ENCODE measurements at places on chromosomes 12 and 14.
A peak's percentile ranks its signal among the peaks of the same experiment; 100 is the strongest.

DNA sequence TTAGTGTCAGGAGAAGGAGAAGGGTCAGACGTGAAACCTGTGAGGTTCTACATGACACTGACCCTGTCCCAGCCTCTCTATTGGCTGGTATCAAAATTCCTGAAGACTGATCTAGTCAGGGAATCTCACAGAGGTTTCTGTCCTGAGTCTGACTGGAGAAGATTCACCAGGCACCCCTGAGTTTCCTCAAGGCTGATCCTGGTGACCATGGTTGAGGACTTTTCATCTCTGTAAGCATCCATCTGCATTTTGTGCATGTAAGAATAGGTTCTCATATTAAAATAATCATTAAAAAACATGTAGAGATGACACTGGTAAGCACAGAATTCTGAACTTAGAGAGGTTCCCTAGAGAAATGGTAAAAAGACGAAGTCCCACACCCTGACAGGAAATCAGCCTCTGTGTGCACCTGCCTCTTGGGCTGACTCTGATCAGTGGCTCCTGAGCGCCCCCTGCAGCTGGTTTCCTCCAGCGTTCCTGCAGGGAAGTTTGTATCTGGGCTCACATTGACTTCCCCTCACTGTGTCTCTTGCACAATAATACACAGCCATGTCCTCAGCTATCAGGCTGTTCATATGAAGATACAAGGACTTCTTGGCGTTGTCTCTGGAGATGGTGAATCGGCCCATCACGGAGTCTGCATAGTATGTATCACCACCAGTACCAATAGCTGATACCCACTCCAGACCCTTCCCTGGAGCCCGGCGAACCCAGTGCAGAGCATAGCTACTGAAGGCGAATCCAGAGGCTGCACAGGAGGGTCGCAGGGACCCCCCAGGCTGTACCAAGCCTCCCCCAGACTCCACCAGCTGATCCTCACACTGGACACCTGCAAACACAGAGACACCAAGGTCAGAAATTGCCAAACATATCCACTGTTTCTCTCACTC lies 991.9 kb downstream of the TMEM121 start:
- no peak overlapping the region for H3K4me3 ChIP-seq
- peaks cover 7% of the 10 kb centered on the region for H3K4me1 ChIP-seq
- peak; percentile 75 for DNase-seq
- H3K27me3 ChIP-seq: no peaks in the 10 kb centered on the region
- no peak overlapping the region for H3K27ac ChIP-seq

DNA sequence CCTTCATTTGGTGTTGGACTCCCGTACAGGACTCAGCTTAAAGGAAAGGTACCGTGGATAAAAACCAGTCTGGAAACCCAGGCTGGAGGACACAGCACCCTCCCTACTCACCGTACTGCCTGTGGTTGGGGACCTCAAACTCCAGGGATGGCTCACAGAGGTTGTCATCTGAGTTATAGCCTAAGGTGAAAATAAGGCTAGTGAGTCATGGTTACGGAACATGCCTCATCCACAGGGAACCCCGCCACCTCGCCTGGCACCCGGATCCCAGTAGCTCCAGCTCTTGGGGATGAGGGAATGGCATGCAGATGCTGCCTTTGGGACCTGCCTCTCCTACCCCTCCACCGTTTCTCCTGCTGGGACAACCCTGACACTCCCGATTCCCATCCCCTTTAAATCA lies 36.8 kb upstream of the GPR68 start:
- no peaks in the 10 kb centered on the region for H3K27me3 ChIP-seq
- no peaks in the 10 kb centered on the region for H3K4me1 ChIP-seq
- H3K27ac ChIP-seq: no peak overlapping the region
- peaks cover 100% of the 10 kb centered on the region for H3K36me3 ChIP-seq
- no peak overlapping the region for H3K4me3 ChIP-seq

GRCh38 chr12:1147821-1148220 lies 156.8 kb downstream of the ERC1 start:
- H3K4me3 ChIP-seq: no peak overlapping the region
- no peak overlapping the region for H3K27ac ChIP-seq
- DNase-seq: no peak
- H3K4me1 ChIP-seq: no peaks in the 10 kb centered on the region

- DNase-seq: no peak
- no peaks in the 10 kb centered on the region for H3K36me3 ChIP-seq
- peaks cover under 1% of the 10 kb centered on the region for H3K4me1 ChIP-seq
- no peaks in the 10 kb centered on the region for H3K27me3 ChIP-seq
- H3K4me3 ChIP-seq: no peak overlapping the region
- H3K27ac ChIP-seq: no peak overlapping the region
These were observed 19.9 kb downstream of the COL2A1 start for GRCh38 chr12:47984331-47984801.

DNA sequence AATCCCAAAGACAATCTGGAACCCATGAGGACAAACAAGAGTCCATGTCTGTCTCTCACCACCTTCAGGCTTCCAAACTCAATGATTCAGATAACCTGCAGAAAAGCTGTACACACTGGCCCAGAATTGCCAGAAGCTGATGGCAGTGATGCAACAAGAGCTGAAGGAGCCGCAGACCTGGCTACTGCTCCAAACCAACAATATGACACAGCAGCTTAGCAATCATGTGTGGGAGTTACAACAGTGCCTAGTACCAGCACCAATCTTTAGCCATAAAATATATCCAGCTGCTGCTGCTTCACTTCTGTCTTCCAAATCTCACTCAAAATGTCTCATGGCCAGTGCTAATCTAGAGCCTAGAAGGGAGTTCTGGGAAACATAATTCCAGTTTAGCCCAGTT lies 22.0 kb downstream of the RPS6KA5 start:
- H3K4me3 ChIP-seq: no peak overlapping the region
- no peaks in the 10 kb centered on the region for H3K36me3 ChIP-seq
- no peak for DNase-seq
- no peaks in the 10 kb centered on the region for H3K27me3 ChIP-seq
- H3K4me1 ChIP-seq: peaks cover 11% of the 10 kb centered on the region

DNA sequence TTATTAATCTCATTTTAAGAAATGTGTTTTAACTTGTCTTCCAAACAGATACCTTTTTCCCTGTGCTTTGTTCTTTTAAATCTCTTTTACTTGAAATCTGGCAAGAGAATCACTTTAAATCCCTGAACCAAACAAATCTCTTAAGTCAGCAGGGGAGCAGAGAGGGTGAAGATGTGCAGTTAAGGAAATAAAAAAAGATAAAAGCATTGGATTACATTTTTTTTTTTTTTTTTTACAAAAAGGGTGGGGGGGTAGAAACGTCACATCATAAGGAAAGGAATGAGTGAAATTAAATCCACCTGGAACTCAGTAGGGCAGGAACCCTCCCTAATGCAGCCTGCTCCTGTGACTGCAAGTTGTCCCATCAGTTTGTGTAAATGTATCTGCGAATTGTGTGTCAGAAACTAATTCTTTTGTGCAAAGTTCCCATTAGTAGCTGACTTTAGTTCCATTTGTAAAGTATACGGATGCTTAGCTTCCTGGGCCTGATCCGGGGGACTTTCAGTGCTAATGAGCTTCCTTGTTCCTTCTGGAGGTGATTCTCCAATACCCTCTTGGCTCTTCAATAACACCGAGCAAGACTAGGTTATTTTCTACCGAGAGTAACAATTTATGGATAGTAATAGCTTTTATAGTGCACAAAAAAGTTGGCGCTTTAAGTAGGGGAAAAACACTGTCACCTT lies 1.5 kb downstream of the TTC6 start:
- peaks cover 69% of the 10 kb centered on the region for H3K27me3 ChIP-seq
- no peaks in the 10 kb centered on the region for H3K36me3 ChIP-seq
- DNase-seq: no peak
- H3K4me3 ChIP-seq: no peak overlapping the region

DNA sequence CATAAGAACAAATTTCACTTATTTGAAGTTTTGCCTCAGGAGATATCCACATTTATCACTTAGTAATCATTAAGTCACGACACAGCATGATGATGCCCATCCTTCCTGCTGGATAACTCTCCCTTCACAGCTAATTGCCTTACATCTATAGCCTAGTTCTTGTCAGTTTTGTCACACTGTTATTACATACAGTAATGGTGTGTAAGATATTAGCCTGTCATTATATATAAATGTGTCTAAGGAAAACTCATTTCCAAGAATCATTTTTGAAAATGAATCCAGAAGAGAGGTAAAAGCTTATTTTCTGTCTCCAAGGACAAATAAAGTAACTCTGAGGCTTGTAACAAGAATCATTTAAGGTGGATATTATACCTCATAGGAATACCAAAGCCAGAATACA lies 193.2 kb upstream of the ARID2 start:
- DNase-seq: no peak
- H3K4me1 ChIP-seq: no peaks in the 10 kb centered on the region
- no peaks in the 10 kb centered on the region for H3K36me3 ChIP-seq
- H3K27ac ChIP-seq: no peak overlapping the region
- H3K27me3 ChIP-seq: no peaks in the 10 kb centered on the region

DNA sequence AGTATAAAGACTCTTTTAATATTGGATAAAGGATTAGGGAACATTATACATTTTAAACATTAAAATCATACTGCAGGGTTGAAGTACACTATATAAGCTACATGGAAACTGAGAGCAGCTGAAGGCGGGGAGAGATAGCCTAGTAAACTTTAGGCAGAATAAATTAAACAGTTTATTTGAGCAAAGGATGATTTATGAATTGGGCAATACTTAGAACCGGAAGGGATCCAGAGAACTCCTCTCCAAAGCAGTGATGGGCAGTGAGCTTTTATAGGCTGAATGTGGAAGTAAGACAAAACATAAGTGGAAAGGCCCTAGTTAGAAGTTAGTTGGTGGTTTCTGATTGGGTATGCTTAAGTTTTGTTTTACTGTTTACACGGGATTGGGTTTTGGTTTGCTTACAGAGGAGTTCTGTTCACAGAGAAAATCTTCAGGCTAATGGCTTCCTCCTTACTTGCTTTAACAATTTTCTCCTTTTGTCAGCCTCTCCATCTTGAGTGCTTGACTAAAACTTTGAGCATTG lies 18.9 kb downstream of the LEMD3 start:
- H3K4me3 ChIP-seq: no peak overlapping the region
- no peaks in the 10 kb centered on the region for H3K4me1 ChIP-seq
- no peak overlapping the region for H3K27ac ChIP-seq
- H3K36me3 ChIP-seq: no peaks in the 10 kb centered on the region

DNA sequence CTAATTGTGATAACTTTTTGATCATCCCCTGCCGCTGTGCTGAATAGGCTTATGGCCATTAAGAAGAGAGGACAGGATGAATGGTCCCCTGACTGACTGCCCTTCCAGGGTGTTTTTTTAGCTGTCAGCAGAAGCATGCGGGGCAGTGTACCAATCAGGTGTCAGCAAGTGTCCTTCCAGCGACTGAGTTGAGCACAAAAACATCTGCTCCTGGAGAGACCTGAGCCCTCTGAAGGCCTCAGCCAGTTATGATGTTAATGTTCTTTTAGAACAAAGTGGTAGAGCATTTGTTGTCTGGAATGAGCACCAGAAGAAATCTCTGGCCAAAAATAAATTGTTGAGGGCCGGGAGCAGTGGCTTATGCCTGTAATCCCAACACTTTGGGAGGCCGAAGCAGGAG lies 37.5 kb downstream of the P2RX7 start:
- no peaks in the 10 kb centered on the region for H3K4me1 ChIP-seq
- no peak overlapping the region for H3K27ac ChIP-seq
- no peak for DNase-seq
- no peak overlapping the region for H3K4me3 ChIP-seq
- peaks cover 13% of the 10 kb centered on the region for H3K36me3 ChIP-seq

GRCh38 chr14:86683561-86683960 lies 1153.6 kb downstream of the FLRT2 start:
- no peaks in the 10 kb centered on the region for H3K4me1 ChIP-seq
- H3K27me3 ChIP-seq: no peaks in the 10 kb centered on the region
- no peaks in the 10 kb centered on the region for H3K36me3 ChIP-seq
- no peak for DNase-seq

DNA sequence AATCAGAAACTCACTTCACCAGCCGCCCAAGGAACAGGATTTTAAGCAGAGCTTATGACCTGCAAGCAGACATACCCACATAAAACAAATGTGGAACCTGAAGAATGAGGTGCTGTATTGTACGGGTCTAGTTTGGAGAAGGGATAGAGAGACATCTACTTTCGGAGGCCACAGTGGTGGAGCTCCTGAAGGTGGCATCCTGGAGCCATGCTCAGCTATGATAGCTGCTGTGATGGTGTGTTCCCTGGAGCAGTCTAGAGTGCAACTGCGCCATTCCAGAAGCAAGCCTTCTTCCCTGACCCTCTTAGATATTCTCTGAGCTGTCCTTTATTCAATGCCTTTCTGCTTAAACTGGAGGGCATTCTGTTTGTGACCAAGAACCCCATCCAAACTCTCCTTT lies 402.6 kb downstream of the FUT8 start:
- DNase-seq: no peak
- H3K36me3 ChIP-seq: no peaks in the 10 kb centered on the region
- no peaks in the 10 kb centered on the region for H3K27me3 ChIP-seq
- no peak overlapping the region for H3K27ac ChIP-seq
- no peak overlapping the region for H3K4me3 ChIP-seq

- H3K4me3 ChIP-seq: no peak overlapping the region
- DNase-seq: no peak
- H3K36me3 ChIP-seq: no peaks in the 10 kb centered on the region
- H3K27me3 ChIP-seq: no peaks in the 10 kb centered on the region
- H3K27ac ChIP-seq: no peak overlapping the region
These were observed 12.1 kb upstream of the LRTM2 start for GRCh38 chr12:1808036-1808797.

DNA sequence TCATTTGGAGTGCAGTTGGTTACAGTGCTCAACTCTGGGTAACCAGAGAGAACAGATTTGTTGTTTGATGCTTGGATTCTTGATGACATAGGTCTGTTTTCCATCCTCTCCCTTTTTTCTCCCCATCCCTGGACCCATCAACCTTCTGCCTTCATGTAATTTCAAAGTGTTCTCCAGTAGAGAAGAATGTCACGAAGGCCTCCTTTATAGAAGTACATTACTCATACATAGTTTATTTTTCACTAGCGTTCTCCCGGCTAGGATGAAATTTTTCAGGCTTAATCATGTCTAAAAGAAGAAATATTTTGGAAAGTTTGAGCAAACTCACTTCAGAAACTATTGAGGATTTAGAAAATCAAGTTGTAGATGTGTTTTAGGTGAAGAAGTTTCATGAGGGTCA lies 20.9 kb upstream of the APPL2 start:
- no peaks in the 10 kb centered on the region for H3K4me1 ChIP-seq
- H3K27me3 ChIP-seq: no peaks in the 10 kb centered on the region
- H3K4me3 ChIP-seq: no peak overlapping the region
- no peaks in the 10 kb centered on the region for H3K36me3 ChIP-seq
- DNase-seq: no peak

- DNase-seq: no peak
- H3K4me1 ChIP-seq: no peaks in the 10 kb centered on the region
- H3K27ac ChIP-seq: no peak overlapping the region
- H3K4me3 ChIP-seq: no peak overlapping the region
- no peaks in the 10 kb centered on the region for H3K36me3 ChIP-seq
These were observed 393.8 kb downstream of the NPAS3 start for GRCh38 chr14:33332497-33332896.

- no peak overlapping the region for H3K27ac ChIP-seq
- H3K27me3 ChIP-seq: no peaks in the 10 kb centered on the region
- H3K4me3 ChIP-seq: no peak overlapping the region
- DNase-seq: no peak
- H3K4me1 ChIP-seq: no peaks in the 10 kb centered on the region
These were observed 42.4 kb upstream of the GPATCH2L start for GRCh38 chr14:76109087-76109880.

GRCh38 chr12:43407816-43408645 lies 144.0 kb downstream of the ADAMTS20 start:
- DNase-seq: no peak
- H3K4me1 ChIP-seq: no peaks in the 10 kb centered on the region
- no peak overlapping the region for H3K4me3 ChIP-seq
- H3K36me3 ChIP-seq: no peaks in the 10 kb centered on the region

GRCh38 chr12:92206011-92206410 lies 60.4 kb upstream of the BTG1 start:
- no peak overlapping the region for H3K27ac ChIP-seq
- DNase-seq: no peak
- no peaks in the 10 kb centered on the region for H3K27me3 ChIP-seq
- no peaks in the 10 kb centered on the region for H3K36me3 ChIP-seq
- no peak overlapping the region for H3K4me3 ChIP-seq
- peaks cover 20% of the 10 kb centered on the region for H3K4me1 ChIP-seq
